ENCODE measurements at places on chromosomes 16 and 17. TPM values are rescaled to one million over a fixed set of nuclear protein-coding genes. Genes with fewer than 3 reads are reported as not detected.
A peak's percentile ranks its signal among the peaks of the same experiment; 100 is the strongest.

TPPP3 gene
- total RNA-seq: 29.6 TPM

SKAP1 gene
- not detected for total RNA-seq

SEPTIN12 gene
- not detected for total RNA-seq

UMOD gene
- total RNA-seq: not detected

CHAD gene
- 8.2 TPM for total RNA-seq

ADAMTS18 gene
- total RNA-seq: 0.71 TPM

CLCN7 gene
- 63.0 TPM for total RNA-seq

DNA sequence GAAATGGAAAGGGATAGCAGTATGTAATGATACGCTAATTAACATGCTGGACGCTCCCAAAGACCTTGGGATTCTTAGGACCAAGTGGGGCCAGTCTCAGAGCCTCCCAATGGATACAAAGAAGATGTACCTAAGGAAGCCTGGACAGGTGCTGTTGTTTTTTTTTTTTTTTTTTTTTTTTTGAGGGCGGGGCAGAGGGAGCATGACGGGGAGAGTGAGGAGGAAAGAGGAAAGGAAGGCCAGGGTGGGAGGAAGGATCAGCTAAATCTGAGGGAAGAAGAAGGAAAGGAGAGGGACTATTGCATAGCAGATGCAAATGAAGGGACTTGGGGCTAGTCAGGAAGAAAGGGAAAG lies 2.5 kb downstream of the VAMP2 start:
- DNase-seq: no peak

- DNase-seq: no peak
Measured at GRCh38 chr17:74919440-74920305, 3.4 kb downstream of the USH1G start.

DNA sequence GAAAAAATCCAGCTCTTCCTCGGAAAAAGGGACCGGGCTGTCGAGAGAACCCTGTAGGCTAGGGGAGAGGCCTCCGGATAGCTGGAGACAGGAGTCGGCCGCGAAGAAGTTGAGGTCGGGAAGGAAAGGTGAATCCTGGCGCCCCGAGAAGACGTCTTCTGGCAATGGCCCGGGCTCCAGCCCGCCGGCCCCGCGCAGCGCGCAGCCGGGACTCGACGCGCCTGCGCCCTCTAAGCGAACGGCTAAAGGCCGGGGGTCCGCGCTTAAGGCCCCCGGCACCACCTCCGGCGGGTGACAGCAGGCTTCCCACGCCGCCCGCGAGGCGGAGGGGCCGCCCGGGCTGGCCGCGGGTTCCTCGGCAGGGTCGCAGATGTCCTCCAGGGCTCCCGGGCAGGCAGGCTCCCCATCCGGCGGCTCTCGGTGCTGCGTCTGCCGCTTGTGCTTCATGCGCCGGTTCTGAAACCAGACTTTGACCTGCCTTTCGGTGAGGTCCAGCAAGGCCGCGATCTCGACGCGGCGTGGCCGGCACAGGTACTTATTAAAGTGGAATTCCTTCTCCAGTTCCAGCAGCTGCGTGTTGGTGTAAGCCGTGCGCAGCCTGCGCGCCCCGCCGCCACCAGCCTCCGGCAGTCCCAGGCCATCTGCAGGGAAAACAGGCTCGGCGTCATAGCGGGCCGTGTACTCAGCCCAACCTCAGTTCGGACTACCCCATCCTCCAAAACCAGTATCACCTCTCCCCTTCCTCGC lies 1.6 kb downstream of the HOXB2 start:
- DNase-seq: peak; percentile 94

DNA sequence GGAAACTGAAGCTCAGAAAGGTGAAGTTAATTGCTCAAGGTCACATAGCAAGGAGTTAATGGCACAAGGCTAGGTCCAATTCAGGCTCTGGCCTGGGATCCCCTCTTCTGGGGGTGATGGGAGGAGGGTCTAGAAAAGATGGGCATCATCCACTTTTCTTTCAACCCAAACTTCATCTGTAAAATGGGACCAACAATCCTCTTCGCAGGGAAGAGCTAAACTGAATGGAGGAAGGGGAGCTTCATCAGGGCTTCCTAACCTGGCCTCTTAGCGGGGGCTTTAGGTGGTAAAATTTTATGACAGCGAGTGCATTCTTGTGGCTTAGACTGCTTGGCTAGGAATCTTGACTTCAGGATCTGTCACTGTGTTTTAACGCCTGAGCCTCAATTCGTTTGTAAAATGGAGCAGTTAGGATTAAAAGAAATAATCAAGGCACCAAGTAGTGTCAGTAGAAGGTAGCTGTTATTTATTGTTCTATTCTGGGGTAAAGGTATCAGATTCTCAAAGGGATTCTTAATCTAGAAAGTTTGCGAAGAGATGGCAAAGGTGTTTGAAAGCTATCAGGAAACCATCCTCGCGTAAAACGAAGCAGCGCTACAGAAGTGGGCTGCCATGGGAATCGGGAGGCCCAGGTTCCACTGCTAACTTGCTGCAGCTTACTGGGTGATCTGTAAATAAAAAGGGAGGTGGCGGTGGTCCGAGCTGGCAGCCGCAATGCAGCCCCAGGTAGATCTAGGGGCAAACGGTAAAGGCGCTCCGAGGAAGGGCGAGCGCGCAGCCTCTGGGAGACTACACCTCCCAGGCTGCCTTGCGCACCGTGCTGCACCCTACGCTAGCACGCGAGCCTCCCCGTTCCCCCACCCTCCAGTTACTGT lies 1.5 kb upstream of the SRCAP start:
- DNase-seq: no peak

DNA sequence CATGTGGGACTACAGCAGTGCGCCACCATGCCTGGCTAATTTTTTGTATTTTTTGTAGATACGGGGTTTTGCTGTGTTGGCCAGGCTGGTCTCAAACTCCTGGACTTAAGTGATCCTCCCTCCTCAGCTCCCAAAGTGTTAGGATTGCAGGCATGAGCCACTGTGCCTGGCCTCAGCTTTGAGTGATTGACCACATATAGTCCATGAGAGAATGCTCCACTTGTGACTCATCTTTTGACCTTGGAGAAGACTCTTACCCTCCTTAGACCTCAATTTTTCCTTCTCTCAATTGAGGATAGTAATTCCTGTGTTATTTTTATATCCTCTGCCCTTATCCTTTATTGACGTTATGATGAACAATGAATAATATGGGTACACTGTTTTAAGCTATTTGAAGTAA lies 30.9 kb upstream of the DUSP14 start:
- no peak for DNase-seq

- no peak for DNase-seq
Measured at GRCh38 chr17:10513299-10514067, 4.9 kb downstream of the MYH1 start.

DNA sequence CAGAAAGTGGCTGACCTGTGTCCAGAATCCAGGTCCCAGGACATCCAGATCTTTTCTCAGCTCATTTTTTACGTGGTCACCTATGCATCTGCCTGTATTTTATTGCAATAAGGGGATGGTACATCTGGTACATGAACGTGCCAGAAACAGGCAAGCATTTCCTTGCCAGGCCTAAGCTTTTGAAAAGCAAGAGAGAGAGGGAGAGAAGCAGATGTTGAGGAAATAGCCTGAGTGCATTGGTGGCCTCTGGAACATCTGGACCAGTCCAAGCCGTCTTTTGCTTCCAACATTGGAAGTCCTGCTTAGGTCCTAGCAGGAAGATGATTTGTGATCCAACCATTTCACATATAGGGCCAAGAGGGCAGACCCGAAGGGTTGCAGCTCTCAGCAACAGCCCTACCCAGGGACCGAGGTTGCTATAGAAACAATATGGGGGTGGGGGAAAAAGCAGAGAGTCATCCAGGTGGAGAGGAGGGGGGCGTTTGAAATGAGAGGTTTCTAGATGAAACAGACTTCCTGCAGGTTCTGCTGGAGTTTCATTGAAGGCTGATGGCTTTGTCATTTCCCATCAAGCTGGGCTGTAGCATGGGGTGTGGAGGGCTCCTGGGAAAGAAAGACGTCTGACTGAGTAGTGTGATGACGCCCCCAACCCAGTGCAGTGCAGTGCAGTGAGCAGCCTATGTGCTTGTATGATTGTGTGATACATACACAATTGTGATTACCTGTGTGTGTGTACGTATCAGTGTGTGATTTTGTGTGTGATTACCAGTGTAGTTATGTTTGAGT lies 61.6 kb downstream of the SHISA6 start:
- DNase-seq: peak; percentile 62

GRCh38 chr17:10096596-10096995 lies 101.8 kb downstream of the GAS7 start:
- DNase-seq: no peak

GRCh38 chr17:38578229-38579082 lies 27.3 kb downstream of the SRCIN1 start:
- no peak for DNase-seq

- peak; percentile 92 for DNase-seq
Measured at GRCh38 chr17:8488901-8489300, 53.2 kb downstream of the NDEL1 start.

- no peak for DNase-seq
Measured at GRCh38 chr16:89407282-89407924, 83.0 kb downstream of the ANKRD11 start.

GRCh38 chr17:18246880-18247612 lies 11.5 kb downstream of the FLII start:
- DNase-seq: peak; percentile 94
